Stimulated activated naive CD8-positive, alpha-beta T cell treated with anti-CD3 and anti-CD28 coated beads, Interleukin-15, Interleukin-2, amounts not matched to agents 100 U/mL and 50 U/mL, for 24 hours (primary cell): ENCODE measurements at places on chromosomes 4 and X.
A peak's percentile ranks its signal among the peaks of the same experiment; 100 is the strongest.

DNA sequence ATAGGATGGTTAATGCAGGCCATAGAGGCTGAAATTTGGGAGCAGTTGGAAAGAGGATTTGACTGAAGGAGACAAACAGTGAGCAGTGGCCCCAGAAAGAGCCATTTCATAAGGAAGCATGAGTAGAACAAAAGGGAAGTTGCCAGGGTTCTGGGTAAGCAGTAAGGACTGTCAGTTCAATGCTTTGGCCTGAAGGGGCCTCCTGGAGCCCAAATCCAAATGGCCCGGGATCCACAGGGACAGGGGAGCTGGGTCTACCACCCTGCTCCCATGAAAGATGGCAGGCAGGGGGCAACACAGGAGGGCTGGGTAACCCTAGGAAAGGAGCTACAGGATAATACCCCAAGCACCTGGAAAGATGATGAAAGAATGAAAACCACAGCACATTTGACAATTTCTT lies 4.1 kb upstream of the INTS6L start:
- peak; percentile 4 for DNase-seq

GRCh38 chr4:142121448-142122350 lies 485.3 kb downstream of the IL15 start:
- no peak for DNase-seq

DNA sequence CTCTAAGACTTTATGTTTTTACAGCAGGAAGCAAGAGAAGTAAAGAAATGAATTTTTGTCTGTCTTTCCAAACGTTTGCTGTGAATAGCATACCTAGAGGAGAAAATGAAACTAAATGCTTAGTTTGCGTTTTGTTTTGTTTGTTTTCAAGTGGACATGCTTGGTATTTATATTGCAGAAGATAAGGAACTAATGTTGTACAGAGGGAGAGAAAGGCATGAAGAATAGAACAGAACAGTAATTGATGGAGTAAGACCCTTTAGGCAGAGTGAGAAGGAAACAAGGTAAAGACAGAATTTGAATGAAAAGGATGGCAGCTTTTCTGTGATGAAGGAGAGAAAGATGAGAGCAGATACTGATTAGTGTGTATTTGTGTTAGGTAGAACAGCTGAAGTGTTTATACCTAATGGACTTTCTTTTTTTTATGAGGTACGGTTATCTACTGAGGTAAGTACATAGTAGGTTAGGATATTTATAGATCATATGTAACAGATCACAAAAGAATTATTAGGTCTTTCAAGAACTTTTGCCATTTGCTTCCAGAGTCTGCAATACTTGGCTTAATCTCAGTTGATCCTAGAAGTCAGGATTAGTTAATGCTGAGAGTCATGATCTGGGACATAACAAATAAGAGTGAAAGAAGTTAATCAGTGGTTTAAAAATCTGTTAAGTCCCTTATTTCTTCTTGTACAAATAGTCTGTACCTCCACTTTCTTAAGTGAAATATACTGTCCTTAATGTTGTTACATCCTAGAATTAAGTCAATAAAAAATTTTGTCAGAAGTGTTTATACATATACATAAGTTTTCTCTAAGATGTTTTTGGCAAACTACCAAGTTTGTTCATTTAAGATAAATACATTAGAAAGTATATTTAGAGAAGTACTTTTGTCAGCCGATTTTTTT lies 36.8 kb downstream of the FABP2 start:
- no peak for DNase-seq

DNA sequence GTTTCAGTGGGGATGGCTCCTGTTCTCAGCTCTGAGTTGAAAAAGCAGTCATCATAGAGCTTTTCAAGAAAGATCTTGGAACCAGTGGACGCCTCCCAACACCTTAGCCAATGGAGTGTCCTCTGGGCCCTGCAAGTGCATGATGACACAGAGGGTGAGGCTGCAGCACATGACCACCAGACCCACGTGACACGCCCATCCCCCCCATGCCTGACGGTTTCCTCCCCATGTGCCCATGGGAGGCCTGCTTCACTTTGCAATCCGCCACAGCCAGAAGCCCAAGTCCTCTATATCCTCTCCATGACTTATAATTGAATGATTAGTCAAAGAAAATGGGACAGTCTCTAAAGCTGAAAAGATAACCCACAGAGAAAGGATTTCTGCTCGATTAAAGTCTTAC lies 187.0 kb downstream of the AFAP1 start:
- DNase-seq, result no peak

- DNase-seq, result peak; percentile 27
Observed at GRCh38 chrX:109732017-109732801, 848 bp downstream of the ACSL4 start.

GRCh38 chr4:88333741-88334405 lies 44.8 kb upstream of the HERC6 start:
- DNase-seq, result no peak

- no peak for DNase-seq
Observed at GRCh38 chr4:88735564-88735963, 37.9 kb upstream of the NAP1L5 start.

DNA sequence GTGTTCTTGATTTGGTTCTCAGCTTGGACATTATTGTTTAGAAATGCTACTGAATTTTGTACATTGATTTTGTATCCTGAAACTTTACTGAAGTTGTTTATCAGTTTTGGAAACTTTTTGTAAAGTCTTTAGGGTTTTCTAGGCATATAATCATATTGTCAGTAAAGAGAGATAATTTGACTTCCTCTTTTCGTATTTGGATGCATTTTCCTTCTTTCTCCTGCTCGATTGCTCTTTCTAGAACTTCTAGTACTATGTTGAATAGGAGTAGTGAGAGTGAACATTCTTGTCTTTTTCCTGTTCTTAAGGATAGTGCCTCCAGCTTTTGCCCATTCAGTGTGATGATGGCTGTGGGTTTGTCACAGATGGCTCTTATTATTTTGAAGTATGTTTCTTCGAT lies 24.1 kb downstream of the TMPRSS11A start:
- DNase-seq, result no peak

- no peak for DNase-seq
Observed at GRCh38 chr4:10343656-10344055, 113.6 kb downstream of the ZNF518B start.

DNA sequence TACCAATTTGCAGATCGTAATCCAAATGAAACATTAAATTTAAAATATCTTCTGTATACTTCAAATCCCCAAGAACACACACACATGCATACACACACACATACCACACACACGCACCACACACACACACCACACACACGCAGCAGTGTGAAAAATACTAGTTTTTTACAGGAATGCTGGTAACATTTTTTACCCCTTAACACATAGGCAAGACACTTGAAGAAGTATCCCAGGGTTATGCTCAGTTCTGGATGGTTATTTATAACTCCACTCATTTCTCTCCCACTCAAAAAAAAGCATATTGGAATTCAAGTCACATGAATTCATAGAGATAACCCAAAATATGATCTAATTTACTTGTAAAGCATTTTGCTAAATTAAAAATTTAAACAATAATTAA lies 325.5 kb upstream of the SLC7A11 start:
- no peak for DNase-seq

GRCh38 chr4:188704288-188704687 lies 565.0 kb downstream of the TRIML1 start:
- DNase-seq, result no peak

DNA sequence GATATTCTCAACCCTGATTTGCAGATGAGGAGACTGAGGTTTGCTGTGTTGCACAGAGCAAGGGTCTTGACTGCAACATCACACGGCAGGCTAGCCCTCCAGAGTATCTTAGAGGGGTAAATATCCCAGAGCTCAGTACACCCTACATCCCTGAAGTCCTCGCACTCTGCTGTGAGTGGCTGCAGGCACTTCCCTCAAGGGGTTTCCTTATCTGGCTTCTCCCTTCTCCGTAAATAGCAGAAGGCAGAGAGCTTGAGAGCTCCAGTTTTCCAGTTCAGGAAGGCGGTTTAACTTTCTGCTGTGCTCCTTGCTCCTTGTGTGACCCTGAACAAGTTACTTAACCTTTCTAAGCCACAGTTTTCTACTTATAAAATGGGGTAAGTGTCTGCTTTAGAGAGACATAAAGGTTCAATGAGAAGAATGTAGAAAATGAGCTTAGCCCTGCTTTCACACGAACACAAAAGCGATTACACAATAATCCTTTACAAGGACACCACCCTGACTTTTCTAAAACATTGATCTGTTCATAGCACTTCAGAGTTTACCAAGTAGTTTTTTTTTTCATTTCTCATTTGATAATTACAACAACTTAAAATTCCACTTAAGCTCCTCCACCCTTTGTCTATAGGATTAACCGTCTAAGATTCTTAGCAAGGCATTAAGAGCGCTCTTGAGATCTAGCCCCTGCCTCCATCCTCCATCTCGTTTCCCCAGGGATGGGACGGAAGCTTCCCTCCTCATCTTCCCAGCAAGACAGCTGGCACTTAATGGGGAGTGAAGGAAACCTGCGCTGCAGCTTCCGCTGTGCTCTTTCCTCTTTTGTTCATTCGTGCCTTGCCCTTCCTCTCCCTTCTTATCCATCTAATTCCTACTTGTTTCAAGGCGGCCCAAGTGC lies 68.4 kb downstream of the TAPT1 start:
- no peak for DNase-seq

- no peak for DNase-seq
Observed at GRCh38 chr4:183147196-183147595, 48.1 kb downstream of the WWC2 start.

- no peak for DNase-seq
Observed at GRCh38 chr4:73544620-73545019, 63.1 kb downstream of the AFM start.
